Suppressor macrophage (primary cell): ENCODE measurements at places on chromosomes 11 and 22.

DNA sequence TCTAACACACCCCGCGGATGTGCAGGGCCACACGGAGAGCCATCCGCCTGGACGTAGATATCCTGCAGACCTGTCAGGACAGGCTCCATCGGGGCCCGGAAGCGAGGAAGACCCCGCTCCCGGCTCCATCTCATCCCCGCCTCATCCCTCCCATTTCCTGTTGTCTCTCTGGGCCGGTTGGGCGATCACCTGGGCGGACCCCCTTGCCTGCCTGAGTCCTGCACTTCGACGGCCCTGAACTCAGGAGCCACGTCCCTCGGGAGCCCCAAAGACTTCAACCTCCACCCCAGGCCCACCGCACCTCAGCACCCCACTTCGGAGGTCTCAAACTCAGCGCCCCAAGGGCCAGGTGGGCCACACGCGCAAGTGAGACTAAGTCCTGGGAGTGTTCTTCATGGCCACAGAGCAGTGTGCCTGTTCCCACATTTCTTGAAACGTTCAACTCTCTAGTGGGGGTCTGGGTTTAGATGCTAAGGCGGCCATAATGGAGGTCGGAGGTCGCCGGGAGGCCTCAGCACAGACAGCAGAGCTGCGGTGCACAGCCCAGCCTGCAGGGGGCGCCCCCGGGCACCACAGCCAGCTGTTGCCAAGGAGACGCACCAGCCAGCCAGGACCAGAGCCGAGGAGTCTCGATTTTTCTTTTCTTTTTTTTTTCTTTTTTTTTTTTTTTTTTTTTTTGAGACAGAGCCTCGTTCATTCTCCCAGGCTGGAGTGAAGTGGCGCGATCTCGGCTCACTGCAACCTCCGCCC is 26.0 kb upstream of the FADD start:
- DNase-seq, result peak; percentile 53

GRCh38 chr11:119282495-119282894 is 34.4 kb downstream of the MCAM start:
- no peak for DNase-seq

- DNase-seq, result no peak
Measured at GRCh38 chr11:123143476-123143875, 51.6 kb downstream of the CLMP start.

DNA sequence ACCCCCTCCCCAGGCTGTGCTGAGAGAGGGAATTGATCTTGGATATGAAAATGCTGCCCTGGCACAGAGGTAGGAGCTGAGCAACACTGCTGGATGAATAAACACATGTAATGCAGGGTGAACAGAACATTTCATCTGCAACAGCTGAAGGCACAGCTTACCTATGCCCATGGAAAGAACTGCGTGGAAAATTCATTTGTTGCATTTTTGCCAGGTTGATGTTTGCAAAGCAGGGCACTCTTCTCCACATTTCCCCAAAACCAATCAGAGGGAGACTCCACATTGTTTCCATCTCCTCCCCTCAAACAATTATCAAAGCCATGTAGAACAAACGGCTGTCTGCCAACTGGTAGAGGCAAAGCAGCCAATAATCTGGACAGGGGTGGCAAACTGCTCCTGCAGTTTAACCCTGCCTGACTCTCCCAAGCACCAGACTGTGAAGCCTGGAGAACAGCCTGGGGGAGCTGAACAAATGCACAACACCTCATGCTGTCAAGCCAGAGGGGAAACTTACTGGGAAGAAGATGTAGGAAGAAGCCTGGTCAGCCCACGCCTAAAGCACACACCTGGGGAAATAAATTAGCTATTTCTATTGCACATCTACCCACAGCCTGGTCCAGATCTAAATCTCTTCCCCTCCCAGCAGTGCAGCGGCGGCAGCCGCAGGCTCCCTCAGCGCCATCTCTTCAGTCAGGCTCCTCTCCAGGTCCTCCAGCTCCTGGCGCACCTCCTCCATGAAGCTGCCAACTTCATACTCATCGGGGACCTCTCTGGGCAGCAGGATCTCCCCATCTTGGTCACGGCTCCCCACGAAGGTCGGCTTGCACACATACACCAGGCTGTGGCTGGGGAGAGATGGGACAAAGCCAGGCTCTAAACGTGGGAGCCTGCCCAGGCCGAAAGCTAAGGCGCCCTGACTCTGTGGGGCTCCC is 44.3 kb downstream of the DKK3 start:
- no peak for DNase-seq

DNA sequence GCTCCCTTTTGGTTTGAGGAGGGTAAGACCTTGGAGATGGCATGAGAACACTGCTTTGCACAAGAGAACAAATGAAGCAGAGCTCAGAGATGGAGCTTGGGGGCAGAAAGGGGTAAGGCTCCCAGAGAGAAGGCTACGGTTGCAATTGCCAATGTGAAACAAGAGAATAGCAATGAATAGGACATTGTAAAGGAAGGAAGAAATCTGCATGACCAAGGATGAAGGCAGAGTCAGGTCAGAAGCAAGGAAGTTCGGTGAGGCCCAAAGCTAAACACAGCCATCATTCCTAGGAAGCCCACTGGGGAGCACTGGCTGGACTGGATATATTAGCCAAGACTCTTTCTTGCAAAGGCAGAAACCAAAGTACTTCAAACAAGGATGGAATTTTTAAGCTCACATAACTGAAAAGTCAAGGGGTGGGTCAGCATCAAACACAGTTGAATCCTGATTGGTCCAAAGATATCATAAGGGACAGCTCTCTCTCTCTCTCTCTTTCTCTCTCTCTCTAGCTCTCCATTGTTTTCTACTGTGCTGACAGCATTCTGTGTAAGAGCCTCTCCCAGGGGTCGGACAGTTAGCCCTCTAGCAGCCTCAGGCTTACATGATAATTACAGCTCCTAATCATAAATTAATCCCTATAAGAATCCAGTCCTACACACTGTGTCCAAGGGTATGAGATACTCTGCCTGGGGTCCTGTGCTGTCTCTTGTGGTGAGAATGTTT is 484.3 kb downstream of the SOX6 start:
- DNase-seq, result no peak

- no peak for DNase-seq
Measured at GRCh38 chr22:38097557-38098409, 12.7 kb downstream of the BAIAP2L2 start.

DNA sequence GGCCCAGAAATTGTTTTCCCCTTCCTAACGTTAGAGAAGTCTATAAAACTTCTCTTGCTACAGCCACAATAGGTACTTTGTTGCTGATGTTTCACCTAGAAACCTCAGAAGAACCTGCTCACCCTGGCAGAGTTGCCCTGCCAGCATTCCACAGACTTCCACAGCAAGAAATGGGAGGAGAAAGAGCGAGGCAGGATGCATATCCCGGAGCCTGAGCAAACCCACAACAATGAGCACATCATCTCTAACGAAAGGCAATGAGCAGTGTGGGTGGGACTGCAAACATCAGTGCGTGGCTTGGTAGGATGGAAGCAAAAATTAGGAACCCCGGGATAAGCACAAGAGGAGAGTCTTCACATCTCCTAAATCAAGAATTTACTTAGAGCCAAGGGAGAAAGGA is 892.3 kb downstream of the OPCML start:
- no peak for DNase-seq

DNA sequence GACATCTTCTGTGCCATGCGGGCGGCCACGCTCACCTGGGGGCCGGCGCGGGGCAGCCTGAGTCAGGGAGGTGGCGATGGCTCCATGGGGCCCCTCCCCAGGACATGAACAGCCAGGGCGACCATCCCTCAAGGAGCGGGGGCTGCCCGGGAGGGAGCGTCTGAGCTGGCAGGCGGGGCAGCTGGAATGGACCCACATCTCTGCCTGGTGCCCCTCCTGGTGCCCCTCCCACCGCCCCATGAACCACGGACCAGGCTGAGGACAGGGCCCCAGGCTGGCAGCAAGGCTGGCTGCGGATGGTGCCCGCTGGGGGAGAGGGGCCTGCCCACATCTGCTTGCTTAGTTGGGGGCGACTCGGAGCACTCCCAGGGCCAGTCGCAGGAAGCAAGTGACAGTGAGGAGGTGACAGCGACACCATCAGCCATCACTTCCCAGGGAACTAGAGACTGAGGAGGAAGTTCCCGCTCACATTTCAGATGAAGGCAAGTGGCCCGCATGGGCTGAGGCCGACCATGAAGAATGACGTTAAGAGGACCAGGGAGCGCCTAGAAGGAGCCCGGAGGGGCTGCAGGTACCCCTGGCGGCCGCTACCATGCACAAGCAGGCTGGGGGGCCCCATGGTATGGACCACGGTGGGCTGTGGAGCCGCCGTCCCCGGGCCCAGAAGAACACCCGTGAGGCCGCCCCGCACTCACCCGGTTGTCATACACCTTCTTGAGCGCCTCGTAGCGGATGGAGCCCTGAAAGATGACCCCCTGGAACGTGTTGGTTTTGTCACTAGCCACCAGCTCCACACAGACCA is 37.3 kb downstream of the KIAA0930 start:
- DNase-seq, result peak; percentile 42

- DNase-seq, result no peak
Measured at GRCh38 chr11:10522921-10523320, 18.1 kb downstream of the RNF141 start.

DNA sequence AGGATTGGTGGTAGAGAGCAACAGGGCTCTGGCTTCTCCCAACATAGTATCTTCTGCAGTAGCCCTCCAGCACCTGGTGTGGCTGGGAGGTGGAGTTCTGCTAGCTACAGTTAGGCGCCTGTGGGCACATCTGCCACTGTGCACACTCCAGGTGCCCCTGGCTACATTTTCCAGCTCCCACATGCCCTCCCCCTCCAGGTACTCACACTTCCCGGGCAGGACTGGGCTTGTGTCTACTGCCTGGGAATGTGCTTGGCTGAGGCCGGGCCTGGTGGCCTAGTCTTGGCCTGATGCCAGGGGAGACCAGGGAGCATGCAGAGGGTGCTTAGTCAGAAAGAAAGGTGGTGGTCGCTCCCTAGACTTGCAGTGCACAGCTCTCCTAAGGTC is 15.8 kb downstream of the PHLDB1 start:
- no peak for DNase-seq

DNA sequence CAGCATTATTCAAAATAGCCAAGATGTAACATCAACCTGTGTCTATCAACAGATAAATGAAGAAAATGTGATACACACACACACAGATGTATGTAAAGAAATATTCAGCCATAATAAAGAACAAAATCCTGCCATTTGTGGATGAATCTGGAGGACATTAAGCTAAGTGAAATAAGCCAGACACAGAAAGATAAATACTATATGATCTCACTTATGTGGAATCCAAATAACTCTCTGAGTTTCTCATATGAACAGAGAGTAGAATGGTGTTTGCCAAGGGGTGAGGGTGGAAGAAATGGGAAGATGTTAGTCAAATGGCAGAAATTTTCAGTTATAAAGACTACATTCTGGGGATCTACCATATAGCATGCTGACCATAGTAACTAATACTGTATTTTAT is 224.2 kb downstream of the GUCY1A2 start:
- no peak for DNase-seq

DNA sequence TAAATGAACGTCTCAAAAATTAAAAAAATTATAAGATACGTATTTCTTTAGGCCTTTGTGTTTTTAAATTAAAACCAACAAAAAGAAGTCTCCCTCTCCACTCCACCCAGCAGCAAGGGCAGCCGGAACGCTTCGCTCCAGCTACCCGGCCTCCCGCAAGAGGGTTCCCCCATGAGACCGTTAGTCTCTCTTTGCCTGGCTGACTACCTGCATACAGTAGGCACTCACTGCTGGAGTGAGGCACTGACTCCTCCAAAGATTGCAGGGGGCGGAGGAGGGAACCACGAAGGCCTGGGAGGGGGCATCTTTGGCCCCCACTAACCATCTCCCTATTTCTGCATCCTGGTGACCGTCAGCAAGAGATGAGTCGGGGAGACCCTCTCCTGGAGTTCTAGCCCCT is 10.1 kb downstream of the CBX6 start:
- no peak for DNase-seq

GRCh38 chr11:102523189-102523570 is 7.4 kb downstream of the MMP7 start:
- no peak for DNase-seq

DNA sequence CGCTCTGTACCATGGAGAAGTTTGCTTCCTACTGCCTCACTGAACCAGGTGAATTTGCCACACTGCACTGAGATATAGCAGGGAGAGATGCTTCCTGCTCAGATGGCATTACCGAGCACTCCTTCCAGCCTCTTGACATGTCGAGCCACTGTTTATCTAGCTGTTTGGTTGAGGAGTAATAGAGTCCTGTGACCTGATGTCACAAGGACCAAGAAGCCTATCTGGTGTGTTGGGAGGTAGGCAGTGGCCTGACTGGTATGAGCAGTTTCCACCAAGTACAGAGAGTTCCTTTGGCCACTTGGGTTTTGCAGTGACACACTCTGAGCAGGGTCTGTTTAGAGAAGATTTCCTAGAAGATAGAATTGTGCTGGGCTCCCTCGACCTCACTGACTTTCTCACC is 5.2 kb downstream of the ACAD8 start:
- DNase-seq, result no peak

- no peak for DNase-seq
Measured at GRCh38 chr11:62923601-62924411, 2.6 kb upstream of the CHRM1 start.

DNA sequence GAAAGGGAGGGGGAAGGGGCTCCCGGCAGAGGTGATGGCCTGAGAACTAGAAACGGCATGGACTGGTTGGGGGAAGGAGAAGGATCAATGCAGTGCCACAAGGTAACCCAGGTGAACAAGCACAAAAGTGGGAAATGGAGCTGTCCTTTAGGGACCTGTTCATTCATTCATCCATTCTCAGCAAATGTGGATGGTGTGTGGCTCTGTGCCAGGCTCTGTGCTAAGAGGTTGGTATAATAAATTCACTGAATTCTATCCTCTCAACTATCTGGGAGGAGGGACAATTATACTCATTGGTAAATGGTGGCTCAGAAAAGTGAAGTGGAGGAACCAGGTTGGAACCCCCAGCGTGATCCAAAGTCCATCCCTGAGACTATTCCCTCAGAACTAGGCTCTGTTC is 18.6 kb upstream of the ARAP1 start:
- DNase-seq, result no peak

GRCh38 chr11:44322243-44322642 is 12.3 kb upstream of the ALX4 start:
- DNase-seq, result peak; percentile 38

- DNase-seq, result no peak
Measured at GRCh38 chr11:123349382-123349781, 80.7 kb upstream of the GRAMD1B start.

DNA sequence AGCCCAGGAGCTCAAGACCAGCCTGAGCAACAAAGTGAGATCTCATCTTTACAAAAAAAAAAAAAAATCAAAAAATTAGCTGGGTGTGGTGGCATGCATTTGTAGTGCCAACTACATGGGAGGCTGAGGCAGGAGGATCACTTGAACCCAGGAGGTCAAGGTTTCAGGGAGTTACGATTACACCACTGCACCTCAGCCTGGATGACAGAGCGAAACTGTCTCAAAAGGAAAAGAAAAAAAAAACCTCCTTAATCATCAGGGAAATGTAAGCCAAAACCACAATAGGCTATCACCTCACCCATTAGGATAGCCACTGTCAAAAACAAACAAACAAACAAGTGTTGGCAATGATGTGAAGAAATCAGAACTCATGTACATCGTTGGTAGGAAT is 13.4 kb downstream of the DGCR2 start:
- DNase-seq, result no peak

- DNase-seq, result peak; percentile 64
Measured at GRCh38 chr11:112248201-112248600, 12.5 kb downstream of the PLET1 start.
